SK-N-SH (cell line): ENCODE measurements at places on chromosomes 1 and 21.

- DNase-seq, result no peak
Measured at GRCh38 chr1:179794146-179794545, 51.1 kb downstream of the FAM163A start.

- peak; percentile 78 for DNase-seq
Measured at GRCh38 chr1:201016943-201017827, 6.3 kb downstream of the KIF21B start.

- peak; percentile 74 for DNase-seq
Measured at GRCh38 chr1:22139066-22139594, 3.8 kb downstream of the WNT4 start.

DNA sequence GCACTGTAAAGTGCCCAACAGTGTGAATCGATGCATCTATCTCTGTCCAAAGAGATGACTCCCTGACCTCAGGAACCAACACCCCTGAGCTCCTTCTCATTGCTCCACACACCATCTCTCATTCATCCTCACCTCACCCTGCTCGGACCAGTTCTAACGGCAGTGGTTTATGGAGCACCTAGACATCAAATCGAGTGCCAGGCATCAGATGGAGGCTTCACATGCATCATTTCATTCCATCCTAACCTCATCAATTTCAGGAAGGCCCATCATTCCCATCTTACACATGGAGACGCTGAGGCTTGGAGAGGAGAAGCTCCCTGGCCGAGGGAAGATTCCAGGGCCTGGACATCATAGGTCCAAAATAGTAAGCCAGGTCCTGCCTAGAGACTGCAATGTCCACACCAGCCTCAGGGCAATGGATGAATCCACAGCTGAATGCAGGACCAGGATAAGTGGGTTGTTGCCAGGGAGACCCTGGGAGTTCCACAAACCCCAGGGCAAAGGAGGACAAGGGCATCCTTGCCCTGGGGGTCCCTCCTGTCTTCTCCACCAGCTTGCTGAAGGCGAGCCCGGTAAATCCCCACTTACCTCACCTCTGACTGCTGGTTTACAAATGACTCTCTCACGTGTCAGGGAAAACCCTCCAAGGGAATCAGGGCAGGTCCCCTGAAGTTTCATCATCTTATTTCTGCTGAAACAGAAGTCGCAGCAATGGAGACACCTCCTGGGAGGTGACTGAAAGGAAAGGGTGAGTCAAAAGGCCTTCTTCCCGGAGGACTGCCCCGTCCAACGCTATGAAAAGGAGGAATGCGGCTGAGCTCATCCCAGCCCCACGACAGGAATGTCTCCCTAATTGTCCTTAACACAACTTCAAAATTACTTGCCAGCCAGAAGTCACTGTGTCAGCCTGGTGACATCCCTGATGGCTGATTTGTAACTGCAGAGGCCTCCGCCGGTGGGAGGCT lies 9.0 kb upstream of the IFFO2 start:
- DNase-seq, result no peak
